Amniotic epithelial cell (primary cell): ENCODE measurements at places on chromosomes 11 and 22.

- peak; percentile 90 for DNase-seq
Observed at GRCh38 chr22:17087498-17088131, 2.8 kb downstream of the IL17RA start.

GRCh38 chr11:120680322-120680721, 168.8 kb downstream of the GRIK4 start:
- no peak for DNase-seq

DNA sequence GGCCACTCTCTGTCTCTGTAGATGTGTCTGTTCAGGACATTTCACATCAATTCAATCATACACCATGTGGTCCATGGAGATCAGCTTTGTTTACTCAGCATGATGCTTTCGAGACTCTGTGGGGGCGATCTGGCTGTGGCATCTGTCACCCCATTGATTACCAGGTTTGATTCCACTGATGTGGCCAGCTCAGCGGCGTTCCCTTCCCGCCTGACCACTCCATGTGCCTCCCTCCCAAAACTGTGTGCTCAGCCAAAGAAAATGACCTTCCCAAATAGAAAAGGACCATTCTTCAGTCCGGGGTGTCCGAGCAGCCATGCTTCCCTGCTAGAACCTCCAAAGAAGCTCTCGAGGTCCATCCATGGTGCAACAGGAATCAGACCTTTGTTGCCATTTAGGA, 89.1 kb downstream of the BRD1 start:
- no peak for DNase-seq

DNA sequence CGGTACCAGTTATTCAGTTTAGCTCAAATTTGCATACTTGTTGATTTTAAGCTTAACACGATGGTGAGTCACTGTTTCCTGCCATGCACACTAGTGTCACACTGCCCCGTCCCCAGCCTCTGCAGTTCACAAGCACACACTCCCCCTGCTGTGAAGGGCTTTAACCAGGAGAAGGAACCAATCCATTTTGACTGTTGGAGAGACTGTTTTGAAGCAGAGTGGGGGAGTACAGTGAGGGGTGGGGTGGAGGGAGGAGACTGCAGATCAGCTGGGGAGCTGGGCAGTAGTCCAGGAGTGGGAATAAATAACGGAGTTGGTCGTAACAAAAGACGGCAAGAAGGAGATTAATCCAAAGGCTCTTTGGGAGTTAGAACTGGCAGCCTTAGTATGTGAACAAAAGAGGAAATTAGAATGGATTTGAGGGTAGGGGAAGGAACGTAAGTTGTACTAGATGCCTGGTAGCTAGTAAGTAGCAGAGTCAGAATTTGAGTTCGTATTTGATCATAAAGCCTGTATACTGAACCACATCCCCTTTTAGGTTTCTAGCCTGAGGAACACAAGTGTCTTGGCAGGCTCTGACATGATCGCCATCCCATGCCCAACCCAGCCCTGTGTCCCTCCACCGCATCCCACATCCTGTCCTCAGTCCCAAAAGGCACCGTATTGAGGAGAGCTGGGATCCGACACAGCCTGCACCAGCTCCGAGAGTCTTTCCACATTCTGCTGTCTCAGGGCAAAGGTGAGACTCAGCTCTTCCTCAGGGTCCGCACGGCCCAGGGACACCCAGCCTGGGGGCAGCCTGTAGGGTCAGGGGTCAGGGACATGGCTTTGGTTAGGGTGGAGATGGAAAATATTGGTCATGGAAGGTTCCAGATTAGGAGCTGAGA, 862 bp downstream of the TPP1 start:
- DNase-seq: peak; percentile 72

DNA sequence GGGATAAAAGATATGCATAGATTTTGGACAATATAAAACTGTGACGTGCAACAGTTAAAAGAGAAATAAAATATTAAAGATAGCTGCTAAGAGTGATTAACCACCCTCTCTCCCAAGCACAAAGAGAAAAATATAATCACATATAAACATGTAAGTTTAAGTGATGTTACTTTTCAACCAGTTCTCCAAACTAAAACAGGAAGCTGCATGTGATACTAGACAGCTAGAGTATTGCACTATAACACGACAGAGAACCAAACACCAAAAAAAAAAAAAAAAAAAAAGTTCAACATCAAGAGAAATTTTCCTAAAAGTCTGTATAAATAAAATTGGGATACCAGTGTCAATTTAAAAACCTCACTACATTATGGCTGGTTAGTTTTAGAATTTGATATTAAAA, 79.1 kb downstream of the PICALM start:
- no peak for DNase-seq

GRCh38 chr22:22535662-22536061, 15.6 kb upstream of the ZNF280A start:
- no peak for DNase-seq

- peak; percentile 56 for DNase-seq
Observed at GRCh38 chr11:104572279-104572678, 326.0 kb downstream of the CASP12 start.

GRCh38 chr11:26575946-26576345, 3.9 kb upstream of the MUC15 start:
- DNase-seq: peak; percentile 10

GRCh38 chr11:65709661-65710060, 2.4 kb upstream of the KAT5 start:
- DNase-seq: peak; percentile 83

- peak; percentile 86 for DNase-seq
Observed at GRCh38 chr11:48006301-48006992, 26.1 kb downstream of the PTPRJ start.

- DNase-seq: peak; percentile 54
Observed at GRCh38 chr22:20956258-20957101, 10.6 kb upstream of the AIFM3 start.

DNA sequence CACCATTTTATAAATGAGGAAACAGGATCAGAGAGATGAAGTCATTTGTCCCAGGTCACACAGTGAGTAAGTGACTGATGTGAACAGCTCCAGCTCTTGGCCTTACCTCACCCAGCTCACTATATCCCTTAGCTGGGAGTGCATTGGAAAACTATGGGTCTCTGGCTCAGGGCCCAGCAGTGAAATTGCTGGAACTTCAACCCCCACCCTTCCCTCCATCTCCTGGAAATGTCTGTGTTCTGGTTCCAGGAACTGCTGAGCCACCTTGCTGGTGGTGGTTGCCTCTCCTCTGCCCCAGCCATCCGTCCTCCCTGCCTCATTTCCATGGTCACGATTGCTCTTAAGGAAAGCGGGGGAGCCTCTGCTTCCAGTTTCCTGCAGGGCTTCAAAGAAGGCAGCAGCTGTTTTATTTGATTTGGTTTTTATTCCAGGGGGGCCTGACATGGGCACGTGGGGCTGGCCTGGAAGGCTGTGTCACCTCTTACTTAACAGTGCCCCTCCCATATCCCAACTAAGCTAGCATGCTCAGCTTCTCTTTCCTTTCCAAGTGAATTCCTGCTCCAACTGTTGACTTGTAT, 46.2 kb upstream of the CSTF3 start:
- peak; percentile 21 for DNase-seq

GRCh38 chr11:17934194-17934593, 78.7 kb downstream of the SERGEF start:
- no peak for DNase-seq

DNA sequence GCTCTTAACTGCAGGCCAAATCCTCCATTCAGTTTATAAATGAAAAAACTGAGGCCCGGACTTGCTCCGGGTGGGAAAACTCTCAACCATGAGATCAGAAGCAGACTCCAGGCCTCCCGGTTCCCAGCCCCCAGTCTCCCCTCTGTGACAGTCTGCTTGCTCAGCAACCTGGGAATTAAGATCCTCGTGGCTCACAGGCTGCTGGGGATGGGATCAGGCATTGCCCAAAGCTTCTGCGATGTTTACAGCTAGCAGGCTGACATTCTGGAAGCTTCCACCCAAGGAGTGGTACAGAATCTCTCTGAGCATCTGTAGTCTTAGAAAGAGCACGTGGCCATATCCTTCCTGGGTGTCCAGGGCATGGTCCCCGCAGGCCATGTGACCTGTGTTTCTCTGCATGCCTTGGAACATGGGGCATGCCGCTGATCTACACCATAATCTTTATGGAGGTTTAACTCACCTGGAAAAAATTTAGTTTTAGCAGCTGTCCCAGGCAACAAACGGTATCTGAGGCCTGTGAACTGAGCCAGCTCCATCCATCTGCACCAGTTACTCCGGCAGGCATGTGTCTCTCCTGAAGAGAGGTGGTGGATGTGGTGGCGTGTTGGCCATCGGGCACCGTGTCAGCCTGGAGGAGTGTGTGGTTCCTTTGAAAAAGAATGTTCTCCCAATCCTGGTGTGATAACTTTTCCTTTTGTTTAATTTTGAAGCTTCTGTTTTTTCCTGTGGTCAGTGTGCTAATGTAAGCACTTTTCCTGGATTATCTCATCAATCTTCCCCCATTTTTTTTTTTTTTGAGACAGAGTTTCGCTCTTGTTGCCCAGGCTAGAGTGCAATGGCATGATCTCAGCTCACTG, 7.9 kb downstream of the FBLN1 start:
- DNase-seq: peak; percentile 45

DNA sequence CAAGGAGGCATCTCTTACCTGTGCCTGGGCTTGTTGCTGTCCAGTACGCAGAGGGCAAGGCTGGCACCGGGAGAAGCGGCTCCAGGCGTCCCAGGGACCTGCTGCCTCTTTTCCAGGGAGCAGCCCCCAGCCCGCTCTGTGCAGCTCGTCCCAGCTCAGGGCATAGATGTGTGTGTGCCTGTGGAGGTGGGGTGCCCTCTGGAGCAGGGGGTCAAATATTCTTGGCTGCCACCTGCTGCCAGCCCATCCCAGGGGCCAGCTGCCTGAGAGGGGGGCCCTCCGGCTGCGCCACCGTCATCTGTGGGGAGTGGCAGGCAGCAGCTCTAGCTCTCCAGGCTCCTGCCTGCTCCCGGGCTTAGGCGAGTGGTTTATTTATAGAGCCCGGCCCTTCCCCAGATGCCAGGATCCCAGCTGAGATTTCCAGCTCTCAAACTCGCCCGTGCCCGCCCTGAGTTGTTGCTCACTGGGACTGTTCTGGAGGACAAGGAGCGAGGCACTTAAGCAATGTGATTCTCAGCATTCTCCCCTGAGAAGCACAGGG, 87.5 kb downstream of the RTL6 start:
- DNase-seq: no peak

- DNase-seq: peak; percentile 58
Observed at GRCh38 chr11:118790357-118791110, 430 bp downstream of the DDX6 start.

DNA sequence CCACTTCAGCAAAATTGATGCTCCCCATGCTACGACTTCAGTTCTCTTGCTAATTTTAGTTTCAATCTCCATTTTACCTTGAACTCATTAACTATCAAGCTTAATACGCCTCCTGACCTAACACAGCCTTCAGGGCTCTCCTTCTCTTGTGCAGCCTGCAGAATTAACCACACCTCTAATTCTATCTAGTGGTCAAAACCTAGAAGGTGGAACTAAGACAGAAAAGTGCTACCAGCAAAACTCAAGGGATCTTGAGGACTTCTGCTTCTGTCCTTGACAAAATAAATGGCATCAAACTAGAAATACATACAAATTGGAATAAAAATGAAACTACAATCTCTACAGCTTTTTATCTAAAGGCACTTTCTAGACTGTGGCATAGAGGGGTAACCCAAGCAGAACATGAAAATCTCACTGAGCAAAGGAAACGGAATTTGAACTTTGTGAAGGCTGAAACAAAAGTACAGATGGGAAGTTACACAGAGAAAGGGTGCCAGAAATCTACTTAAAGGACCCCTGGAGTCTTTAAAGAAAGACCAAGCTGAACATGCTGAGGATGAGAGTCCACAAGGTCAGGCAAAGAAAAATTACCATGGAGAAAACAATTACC, 10.7 kb downstream of the CWF19L2 start:
- no peak for DNase-seq

DNA sequence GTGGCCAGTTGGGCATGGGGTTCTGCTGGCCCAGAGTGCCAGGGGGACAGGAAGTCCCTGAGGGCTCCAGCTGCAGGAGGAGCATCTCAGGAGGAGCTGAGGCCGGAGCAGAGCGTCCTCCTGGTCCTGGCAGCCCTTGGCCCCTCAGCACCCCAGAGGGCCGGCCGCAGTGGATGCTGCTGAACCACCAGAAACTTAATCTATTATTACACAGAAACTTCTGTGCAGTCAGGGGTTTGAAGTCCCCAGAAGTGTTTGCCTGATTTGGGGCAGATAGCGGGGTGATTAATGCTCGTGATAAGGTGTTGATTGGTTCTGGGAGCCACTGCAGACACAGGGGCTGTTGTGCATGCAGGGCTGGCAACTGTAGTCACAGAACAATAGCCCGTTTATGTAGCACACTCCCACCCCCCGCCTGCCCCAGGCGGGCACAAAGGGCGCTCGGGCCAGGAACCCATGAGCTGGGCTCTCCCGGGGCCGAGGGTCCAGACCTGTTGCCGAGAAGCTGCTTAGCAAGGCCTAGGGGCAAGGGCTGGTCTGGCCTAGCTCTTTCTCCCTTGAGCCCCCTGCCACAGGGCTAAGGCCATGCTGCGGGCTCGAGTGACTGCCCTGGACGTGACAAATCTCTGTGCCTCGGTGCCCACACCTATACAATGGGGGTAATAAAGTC, 29.0 kb upstream of the KCNQ1OT1 start:
- DNase-seq: no peak

GRCh38 chr11:85889676-85890579, 34.7 kb downstream of the CCDC83 start:
- peak; percentile 87 for DNase-seq

DNA sequence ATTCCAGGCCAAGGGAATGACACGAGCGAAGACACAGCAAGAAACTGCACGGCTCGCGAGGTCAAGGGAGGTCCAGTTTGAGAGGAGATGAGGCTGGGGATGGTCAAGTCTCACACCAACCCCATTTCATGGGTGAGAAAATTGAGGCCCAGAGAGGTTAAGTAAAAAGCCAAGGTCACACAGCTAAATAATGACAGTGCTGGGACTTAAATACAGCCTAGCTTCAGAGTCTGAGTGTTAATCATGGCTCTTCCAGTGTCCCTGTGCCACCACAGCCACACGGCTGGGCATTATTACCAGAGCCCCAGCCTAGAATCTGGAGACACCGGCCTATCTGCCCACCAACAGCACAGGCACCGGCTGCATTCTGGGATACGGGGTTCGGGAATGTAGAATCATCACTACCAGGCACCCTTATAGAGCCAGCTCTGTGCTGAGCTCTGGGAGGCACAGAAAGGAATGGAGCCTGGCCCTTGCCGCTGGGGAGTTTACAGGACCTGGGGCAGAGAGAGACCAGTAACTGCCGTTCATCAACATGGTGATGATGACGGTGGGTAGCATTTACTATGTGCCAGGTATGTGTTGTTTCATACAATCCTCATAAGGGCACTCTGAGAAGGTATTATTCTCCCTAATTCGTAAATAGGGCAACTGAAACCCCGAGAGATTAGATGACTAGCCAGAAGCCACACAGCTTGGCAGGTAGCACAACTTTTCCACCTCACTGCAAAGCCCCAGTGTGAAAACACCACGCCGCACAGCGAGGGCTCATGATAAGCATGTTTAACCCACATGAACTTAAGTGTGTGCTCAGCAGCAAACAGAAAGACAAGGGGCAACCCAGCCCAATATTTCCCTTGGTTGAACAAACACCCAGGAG, 51.8 kb downstream of the CD6 start:
- DNase-seq: no peak

DNA sequence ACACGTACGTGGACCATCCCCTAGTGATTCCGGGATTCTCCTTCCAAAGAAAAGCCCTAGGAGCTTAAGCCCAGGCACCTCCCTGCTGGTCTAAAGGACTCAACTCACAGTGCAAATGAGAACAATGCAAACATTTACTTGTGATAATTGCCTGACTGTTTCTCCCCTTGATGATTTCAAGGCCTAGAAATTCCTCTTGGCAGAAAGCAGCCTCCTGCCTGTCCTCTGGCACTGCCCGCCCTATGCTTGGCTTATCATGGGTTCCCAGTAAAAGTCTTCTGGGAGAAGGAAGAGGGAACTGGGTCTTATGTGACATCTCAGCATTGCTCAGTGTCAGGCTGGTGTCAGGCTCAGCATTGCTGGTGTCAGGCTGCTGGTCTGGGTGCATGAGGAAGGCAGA, 351.8 kb downstream of the SHANK2 start:
- no peak for DNase-seq
